ENCODE measurements at places on chromosomes 12 and 14. TPM values are rescaled to one million over a fixed set of nuclear protein-coding genes. Genes with fewer than 3 reads are reported as not detected.
A peak's percentile ranks its signal among the peaks of the same experiment; 100 is the strongest.

Gene POTEM
- not detected for total RNA-seq

GRCh38 chr12:50296554-50296953, 13.2 kb upstream of the LIMA1 start:
- no peaks in the 10 kb centered on the region for H3K36me3 ChIP-seq
- peaks cover 13% of the 10 kb centered on the region for H3K4me1 ChIP-seq
- no peak overlapping the region for H3K4me3 ChIP-seq
- no peak overlapping the region for H3K27ac ChIP-seq
- no peak for DNase-seq

GRCh38 chr14:81219759-81220579, 790 bp downstream of the GTF2A1 start:
- peak overlapping the region; percentile 77 for H3K4me3 ChIP-seq
- H3K27ac ChIP-seq: peak overlapping the region; percentile 98
- H3K36me3 ChIP-seq: no peaks in the 10 kb centered on the region
- no peaks in the 10 kb centered on the region for H3K27me3 ChIP-seq
- peak; percentile 45 for DNase-seq

- H3K4me3 ChIP-seq: peak within 1 kb of the TSS; percentile 42
These were observed at the start of gene MIA2 for GRCh38 chr14:39233680-39234326. TSS of gene MIA2 (plus strand) at chr14:39233915. CDS start at chr14:39234115, 200 bp downstream.

Gene ZDHHC22
- total RNA-seq: not detected

Gene BMP4
- total RNA-seq: 108 TPM

- H3K36me3 ChIP-seq: peaks cover 1% of the 10 kb centered on the region
- H3K27me3 ChIP-seq: no peaks in the 10 kb centered on the region
- H3K4me3 ChIP-seq: no peak overlapping the region
- H3K27ac ChIP-seq: peak overlapping the region; percentile 83
- peaks cover 28% of the 10 kb centered on the region for H3K4me1 ChIP-seq
- peak; percentile 27 for DNase-seq
These were observed 51.9 kb downstream of the ZFYVE26 start for GRCh38 chr14:67764496-67764895.

GRCh38 chr14:65222440-65222858, 120.1 kb upstream of the MAX start:
- peaks cover 38% of the 10 kb centered on the region for H3K4me1 ChIP-seq
- H3K27me3 ChIP-seq: no peaks in the 10 kb centered on the region
- peak; percentile 60 for DNase-seq
- H3K36me3 ChIP-seq: no peaks in the 10 kb centered on the region
